ENCODE measurements at places on chromosomes 1 and 21.
A peak's percentile ranks its signal among the peaks of the same experiment; 100 is the strongest.

DNA sequence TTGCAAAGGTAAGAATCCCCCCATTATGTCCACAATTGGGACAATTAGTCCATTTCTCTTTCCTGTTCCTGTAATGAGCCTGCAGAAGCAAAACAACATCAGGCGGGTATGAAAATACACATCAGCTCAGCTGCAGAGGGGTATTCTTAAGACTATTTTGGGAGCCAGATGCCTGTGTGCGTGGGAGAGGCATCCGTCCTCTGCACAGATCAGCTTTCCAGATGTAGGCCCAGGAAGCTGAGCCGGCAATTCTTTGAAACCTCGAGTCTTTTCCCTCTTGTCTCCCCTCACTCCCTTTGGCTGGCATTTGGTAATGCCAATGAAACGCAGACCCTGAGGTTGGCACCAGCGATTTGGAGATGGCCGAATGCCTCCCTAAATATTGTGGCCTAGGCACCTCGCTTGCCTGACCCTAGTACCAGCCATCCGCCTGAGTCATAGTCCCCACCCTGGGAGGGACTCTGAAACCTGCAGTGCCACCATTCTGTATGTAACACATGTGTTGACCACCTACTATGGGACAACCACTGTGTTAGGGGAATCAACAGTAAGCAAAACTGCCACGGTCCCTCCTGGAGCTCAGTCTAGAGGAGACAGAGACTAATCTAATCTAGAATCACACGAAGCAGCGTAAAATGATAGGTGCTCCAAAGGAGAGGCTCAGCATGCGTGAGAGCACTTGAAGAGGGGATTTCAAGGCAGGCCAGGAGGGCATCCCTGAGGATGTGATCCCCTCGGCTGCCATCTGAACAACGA, 603.0 kb downstream of the MATN1 start:
- H3K36me3 ChIP-seq: no peaks in the 10 kb centered on the region
- DNase-seq: no peak
- no peaks in the 10 kb centered on the region for H3K4me1 ChIP-seq
- H3K4me3 ChIP-seq: no peak overlapping the region

DNA sequence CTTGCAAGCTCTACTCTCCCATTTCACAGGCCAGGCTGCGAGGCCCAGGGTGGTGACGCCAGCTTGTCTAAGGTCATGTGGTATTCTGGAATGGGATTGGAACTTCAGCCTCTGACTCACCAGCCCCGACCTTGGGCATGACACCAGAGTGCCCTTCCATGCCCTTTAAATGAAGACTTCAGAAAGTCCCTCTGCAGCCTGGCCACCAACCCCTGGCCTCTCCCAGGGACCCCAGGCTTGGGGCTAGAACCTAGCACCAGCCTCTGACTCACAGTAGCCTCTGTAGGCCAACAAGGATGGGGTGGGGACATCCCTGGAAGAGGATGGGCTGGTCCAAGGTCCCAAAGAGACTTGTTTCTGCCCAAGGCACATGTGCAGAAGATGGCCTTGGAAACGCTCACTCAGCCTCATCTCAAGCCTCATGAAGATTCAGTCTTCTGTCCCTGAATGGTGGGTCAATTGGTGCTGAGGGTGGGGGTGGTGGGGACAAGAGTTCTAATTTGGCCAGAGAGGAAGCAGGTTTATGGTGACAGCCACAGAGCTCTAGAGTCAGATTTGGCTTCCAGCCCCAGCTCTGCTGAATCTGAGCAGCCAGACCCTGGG, 36.1 kb upstream of the RUNX3 start:
- no peaks in the 10 kb centered on the region for H3K27me3 ChIP-seq
- peaks cover 25% of the 10 kb centered on the region for H3K4me1 ChIP-seq

- no peak within 1 kb of the TSS for H3K27ac ChIP-seq
- H3K36me3 ChIP-seq: no peaks in the 10 kb centered on the region
- no peak for DNase-seq
- H3K4me1 ChIP-seq: no peaks in the 10 kb centered on the region
- no peak within 1 kb of the TSS for H3K4me3 ChIP-seq
Measured at GRCh38 chr1:158686111-158687009, at the start of gene SPTA1. TSS of gene SPTA1 (minus strand) at chr1:158686715. CDS start at chr1:158686517, 198 bp downstream.

DNA sequence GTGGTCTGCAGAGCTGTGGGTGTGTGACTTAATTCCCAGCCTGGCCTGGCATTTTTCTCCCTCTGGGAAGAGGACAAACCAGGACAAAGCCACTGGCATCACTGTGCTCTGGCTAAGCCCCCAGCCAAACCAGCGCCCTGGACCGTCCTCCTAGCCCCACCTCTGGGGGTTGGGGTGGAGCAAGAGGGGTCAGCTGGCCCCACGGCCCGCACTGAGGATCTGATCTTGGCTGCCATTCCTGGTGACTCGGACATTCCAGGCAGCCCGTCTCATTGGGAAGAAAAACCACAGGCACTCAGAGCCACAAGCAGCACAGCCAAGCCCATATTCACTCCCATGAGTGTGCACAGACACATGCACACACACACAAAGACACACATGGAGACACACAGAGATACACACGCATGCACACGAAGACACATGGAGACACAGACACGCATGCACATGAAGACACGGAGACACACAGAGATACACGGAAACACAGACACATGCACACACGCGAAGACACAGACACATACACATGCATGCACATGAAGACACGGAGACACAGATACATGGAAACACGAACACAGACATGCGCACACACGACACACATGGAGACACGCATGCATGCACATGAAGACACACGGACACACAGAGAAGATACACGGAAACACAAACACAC, 2.3 kb upstream of the MXRA8 start:
- H3K4me1 ChIP-seq: peaks cover 5% of the 10 kb centered on the region

DNA sequence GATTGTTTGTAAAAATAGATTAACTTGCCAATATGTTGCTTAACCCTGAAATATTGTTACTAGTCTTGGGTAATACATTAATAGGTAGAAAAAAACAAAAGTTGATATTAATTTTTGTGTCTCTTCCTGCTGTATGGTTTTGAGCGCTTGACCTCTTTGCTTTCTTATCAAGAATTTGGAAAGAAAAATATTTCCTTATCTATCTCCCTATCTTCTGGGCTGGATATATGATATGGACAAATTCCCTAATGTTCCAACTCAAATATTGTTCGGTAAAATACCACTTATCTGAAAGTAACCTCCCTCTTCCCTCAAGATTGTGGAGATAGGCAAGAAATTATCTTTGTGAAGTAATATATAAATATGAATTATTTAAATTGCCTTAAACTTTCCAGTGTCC, 57.3 kb downstream of the ADGRL4 start:
- H3K27me3 ChIP-seq: no peaks in the 10 kb centered on the region
- H3K27ac ChIP-seq: no peak overlapping the region
- no peak overlapping the region for H3K4me3 ChIP-seq

GRCh38 chr1:197200272-197200899, 53.9 kb upstream of the ASPM start:
- no peaks in the 10 kb centered on the region for H3K27me3 ChIP-seq
- H3K4me3 ChIP-seq: peak overlapping the region; percentile 69
- no peaks in the 10 kb centered on the region for H3K4me1 ChIP-seq
- DNase-seq: no peak

DNA sequence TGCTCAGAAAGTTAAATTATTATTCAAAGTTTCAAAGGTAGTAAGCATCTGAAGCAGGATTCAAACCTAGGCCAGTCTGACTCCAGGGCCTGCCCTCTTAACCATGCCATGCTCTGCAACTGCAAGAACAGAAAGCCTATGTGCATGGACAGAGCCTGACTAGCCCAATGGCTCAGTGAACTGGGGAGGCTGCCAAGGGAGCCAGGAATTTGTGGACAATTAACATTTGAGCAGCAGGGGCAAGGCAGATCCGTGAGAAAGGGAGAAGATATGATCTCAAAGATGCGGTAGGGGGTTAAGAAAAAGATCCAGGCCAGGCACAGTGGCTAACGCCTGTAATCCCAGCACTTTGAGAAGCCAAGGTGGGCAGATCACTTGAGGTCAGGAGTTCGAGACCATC, 6.5 kb upstream of the ATP1A4 start:
- no peaks in the 10 kb centered on the region for H3K4me1 ChIP-seq
- no peak for DNase-seq
- H3K27me3 ChIP-seq: no peaks in the 10 kb centered on the region

DNA sequence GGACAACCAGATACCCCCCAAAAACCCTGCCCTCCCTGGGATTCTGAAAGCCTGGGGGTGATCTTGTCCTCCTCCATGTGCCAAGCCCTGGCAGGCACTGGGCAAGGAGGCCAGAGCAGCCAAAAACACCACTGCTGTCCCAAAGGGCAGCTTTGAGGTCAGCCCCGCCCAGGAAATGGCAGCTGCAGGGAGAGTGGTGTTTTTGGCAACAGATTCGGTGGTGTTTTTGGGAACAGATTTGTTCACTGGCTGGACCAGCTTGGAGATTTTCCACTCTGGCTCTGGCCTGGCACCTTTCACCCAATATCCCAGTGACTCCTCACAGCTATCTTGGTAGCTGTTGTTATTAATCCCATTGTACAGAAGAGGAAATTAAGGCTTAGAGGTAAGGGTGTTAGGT, 34.7 kb downstream of the LRP8 start:
- peaks cover 51% of the 10 kb centered on the region for H3K4me1 ChIP-seq
- DNase-seq: no peak
- H3K36me3 ChIP-seq: 0 out of 2 replicates have a peak, but pooled peaks cover 5% of the 10 kb centered on the region
- no peak overlapping the region for H3K4me3 ChIP-seq
- no peaks in the 10 kb centered on the region for H3K27me3 ChIP-seq

DNA sequence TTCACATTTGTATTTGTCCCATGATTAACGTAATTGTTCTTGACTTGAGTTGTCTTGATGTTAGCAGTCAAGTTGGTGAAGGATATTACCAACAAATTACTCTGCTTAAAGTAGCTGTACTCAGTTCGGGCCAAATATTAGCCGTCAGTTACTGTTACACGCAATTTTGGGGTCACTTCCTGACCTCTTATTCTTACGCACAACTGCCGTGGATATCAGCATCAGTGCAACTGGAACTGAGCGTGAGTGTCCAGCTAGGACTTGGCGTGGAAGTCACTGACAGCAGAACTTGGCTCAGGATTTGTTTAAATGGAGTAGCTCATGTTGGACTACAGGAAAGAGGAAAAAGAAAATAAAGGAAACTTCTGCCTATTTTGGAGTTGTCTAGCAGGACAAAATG, 56.4 kb downstream of the ADAMTS1 start:
- no peak for DNase-seq
- no peaks in the 10 kb centered on the region for H3K36me3 ChIP-seq
- no peak overlapping the region for H3K4me3 ChIP-seq
- H3K27me3 ChIP-seq: no peaks in the 10 kb centered on the region

- H3K27me3 ChIP-seq: no peaks in the 10 kb centered on the region
- H3K4me1 ChIP-seq: no peaks in the 10 kb centered on the region
- H3K4me3 ChIP-seq: no peak overlapping the region
- no peak for DNase-seq
- H3K36me3 ChIP-seq: no peaks in the 10 kb centered on the region
- H3K27ac ChIP-seq: no peak overlapping the region
Measured at GRCh38 chr21:16082038-16082816, 352.4 kb downstream of the USP25 start.

- H3K4me3 ChIP-seq: no peak overlapping the region
- H3K27me3 ChIP-seq: no peaks in the 10 kb centered on the region
- no peaks in the 10 kb centered on the region for H3K36me3 ChIP-seq
Measured at GRCh38 chr1:22855668-22856606, 116.7 kb downstream of the LACTBL1 start.

DNA sequence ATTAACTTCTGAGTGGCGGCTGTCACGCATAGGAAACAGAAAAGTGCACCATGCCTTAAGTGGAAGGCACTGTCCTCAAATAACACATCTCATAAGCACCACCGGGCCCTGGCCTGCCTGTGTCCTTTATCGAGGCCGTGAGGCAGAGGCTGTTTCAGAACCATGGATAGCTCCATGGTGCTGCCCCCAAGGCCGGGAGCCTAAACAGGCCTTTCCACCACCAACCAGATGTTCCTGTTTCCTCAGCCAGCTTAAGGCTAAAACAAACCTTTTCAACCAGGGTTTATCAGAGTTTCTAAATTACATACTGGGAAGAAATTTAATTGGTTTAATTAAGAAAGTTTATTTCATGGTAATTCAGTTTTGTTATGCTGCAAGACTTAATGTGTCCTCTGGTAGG, 114.4 kb downstream of the DMRTA2 start:
- H3K36me3 ChIP-seq: no peaks in the 10 kb centered on the region
- no peaks in the 10 kb centered on the region for H3K27me3 ChIP-seq
- no peaks in the 10 kb centered on the region for H3K4me1 ChIP-seq
- no peak for DNase-seq
- no peak overlapping the region for H3K4me3 ChIP-seq

DNA sequence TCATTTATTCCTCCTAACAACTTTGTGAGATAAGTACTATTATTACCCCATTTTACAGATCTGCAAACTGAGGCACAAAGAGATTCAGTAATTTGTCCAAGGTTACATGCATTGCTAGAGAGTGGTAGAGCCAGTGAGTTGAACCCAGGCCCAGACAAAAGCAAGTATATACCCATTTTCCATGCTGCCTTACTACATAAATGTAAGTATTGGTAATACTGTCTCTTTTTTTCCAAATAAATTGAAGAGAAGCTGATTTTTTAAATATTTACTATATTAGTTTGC, 33.8 kb upstream of the IRF2BP2 start:
- H3K4me1 ChIP-seq: no peaks in the 10 kb centered on the region
- H3K27me3 ChIP-seq: no peaks in the 10 kb centered on the region
- H3K36me3 ChIP-seq: no peaks in the 10 kb centered on the region
- H3K4me3 ChIP-seq: no peak overlapping the region
- H3K27ac ChIP-seq: no peak overlapping the region
- no peak for DNase-seq

- H3K27me3 ChIP-seq: no peaks in the 10 kb centered on the region
- DNase-seq: no peak
- H3K36me3 ChIP-seq: no peaks in the 10 kb centered on the region
- H3K4me3 ChIP-seq: no peak overlapping the region
- H3K27ac ChIP-seq: no peak overlapping the region
- no peaks in the 10 kb centered on the region for H3K4me1 ChIP-seq
Measured at GRCh38 chr21:24781146-24781545, 826.1 kb downstream of the MRPL39 start.

DNA sequence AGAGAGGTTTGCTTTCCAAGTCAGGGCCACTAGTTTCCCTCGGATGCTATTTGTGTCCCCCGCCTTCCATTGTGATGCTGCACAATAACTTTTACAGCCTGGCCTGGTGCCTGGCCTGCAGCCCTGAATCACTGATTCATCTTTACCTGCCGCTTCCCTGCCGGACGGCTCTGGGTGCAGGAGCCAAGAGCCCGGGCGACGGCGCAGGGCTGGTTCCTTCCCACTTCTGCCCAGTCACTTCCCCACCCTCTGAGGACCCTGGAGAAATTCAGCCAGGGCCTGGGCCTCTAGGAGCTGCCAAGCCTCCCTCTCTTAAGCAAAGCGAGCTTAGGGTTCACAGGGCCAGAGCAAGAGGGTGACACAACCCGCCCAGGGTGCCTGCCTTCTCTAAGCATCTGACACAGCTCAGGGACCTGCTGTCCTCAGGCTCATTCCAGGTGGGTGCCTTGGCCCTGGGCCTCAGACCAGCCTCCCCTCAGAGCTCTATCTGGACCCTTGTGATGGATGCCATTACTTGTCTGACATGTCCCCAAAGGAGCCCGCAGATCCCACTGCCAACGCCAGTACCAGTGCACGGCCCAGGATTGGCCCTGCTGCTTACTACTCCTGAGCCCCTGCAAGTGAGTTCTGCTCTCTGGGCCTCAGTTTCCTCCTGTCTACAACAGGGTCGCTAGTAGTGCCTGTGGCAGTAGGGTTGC, 381.0 kb upstream of the VAMP3 start:
- no peaks in the 10 kb centered on the region for H3K27me3 ChIP-seq
- no peaks in the 10 kb centered on the region for H3K36me3 ChIP-seq
- H3K4me1 ChIP-seq: no peaks in the 10 kb centered on the region
- no peak for DNase-seq

All from GM12878 (cell line).